Prostate gland (tissue), 2 donors: ENCODE measurements at places on chromosomes 13 and 19.

DNA sequence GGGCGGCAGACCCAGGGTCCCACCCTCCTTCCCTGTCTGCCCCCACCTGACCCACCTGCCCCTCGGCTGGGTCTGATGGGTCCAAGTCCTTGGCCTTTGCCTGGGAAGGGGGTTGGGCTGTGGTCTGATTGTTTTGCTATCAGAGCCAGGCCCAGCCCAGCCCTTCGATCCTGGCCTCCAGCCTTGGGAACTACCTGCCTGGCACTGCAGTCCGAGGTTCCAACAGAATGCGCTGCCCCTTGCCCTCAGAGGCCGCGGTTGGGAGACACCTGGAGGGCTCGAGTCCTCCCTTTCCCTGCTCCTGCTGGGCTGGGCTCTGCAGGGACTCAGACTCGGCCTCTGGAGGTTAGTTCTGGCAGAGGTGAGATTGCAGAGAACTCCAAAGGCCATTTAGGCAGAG is 1.6 kb downstream of the CCL25 start:
- no peaks in the 10 kb centered on the region for H3K4me1 ChIP-seq
- H3K27ac ChIP-seq = no peak overlapping the region
- H3K27me3 ChIP-seq = no peaks in the 10 kb centered on the region
- no peaks in the 10 kb centered on the region for H3K36me3 ChIP-seq

- H3K4me3 ChIP-seq = no peak overlapping the region
- H3K27me3 ChIP-seq = no peaks in the 10 kb centered on the region
- H3K4me1 ChIP-seq = no peaks in the 10 kb centered on the region
- no peaks in the 10 kb centered on the region for H3K36me3 ChIP-seq
- DNase-seq = no peak
Observed at GRCh38 chr13:99542788-99543406, 41.6 kb downstream of the TM9SF2 start.

GRCh38 chr19:927351-927779 is 1.5 kb downstream of the ARID3A start:
- H3K27ac ChIP-seq = peak overlapping the region; percentile 87
- H3K4me1 ChIP-seq = peaks cover 3% of the 10 kb centered on the region
- DNase-seq = no peak
- H3K4me3 ChIP-seq = peak overlapping the region; percentile 87
- H3K27me3 ChIP-seq = no peaks in the 10 kb centered on the region
- H3K36me3 ChIP-seq = no peaks in the 10 kb centered on the region

- DNase-seq = no peak
- H3K36me3 ChIP-seq = no peaks in the 10 kb centered on the region
- H3K27me3 ChIP-seq = no peaks in the 10 kb centered on the region
- no peak overlapping the region for H3K27ac ChIP-seq
Observed at GRCh38 chr19:46450737-46451136, 20.6 kb downstream of the PNMA8A start.

GRCh38 chr13:68428292-68428691 is 1198.2 kb upstream of the PCDH9 start:
- H3K27me3 ChIP-seq = no peaks in the 10 kb centered on the region
- DNase-seq = no peak
- no peak overlapping the region for H3K27ac ChIP-seq
- H3K4me3 ChIP-seq = no peak overlapping the region
- no peaks in the 10 kb centered on the region for H3K36me3 ChIP-seq

DNA sequence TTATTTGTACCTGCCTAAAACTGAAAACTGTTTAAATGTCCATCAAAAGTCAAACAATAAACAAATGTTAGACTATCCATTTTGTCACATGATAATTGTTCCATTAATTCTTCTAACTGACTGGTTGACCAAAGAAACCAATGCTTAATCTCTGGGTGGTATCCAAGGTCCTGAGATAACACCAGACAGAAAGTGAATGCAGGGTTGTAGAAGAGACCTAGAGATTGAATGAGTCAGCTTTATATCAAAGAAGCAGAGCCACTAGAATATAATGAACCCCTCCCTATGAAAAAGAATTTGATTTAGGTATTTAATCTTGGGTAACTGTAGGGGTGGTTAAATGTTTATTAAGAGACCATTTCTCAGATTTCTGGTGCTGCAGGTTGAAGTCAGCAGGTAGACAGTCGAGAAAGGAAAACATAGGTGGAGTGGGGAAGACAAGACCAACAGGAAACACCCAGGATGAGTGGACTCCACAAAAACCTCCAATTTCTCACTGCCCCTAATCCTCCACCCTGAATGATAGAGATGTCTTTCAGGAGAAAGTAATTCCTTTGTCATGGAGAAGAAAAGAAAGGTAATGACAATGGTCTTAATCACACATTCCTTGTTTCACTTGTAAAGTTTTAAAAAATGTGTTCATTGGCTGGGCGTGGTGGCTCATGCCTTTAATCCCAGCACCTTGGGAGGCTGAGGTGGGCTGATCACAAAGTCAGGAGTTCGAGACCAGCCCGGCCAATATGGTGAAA is 536.4 kb downstream of the IRS2 start:
- DNase-seq = no peak
- H3K36me3 ChIP-seq = no peaks in the 10 kb centered on the region
- H3K4me3 ChIP-seq = no peak overlapping the region

- H3K4me3 ChIP-seq = no peak overlapping the region
- no peaks in the 10 kb centered on the region for H3K36me3 ChIP-seq
- H3K27me3 ChIP-seq = no peaks in the 10 kb centered on the region
- no peak for DNase-seq
- H3K4me1 ChIP-seq = no peaks in the 10 kb centered on the region
- no peak overlapping the region for H3K27ac ChIP-seq
Observed at GRCh38 chr13:90246687-90247345, 1100.7 kb upstream of the MIR17HG start.

GRCh38 chr13:66301006-66301405 is 929.1 kb downstream of the PCDH9 start:
- H3K27ac ChIP-seq = no peak overlapping the region
- no peak for DNase-seq
- no peak overlapping the region for H3K4me3 ChIP-seq
- H3K4me1 ChIP-seq = no peaks in the 10 kb centered on the region
- no peaks in the 10 kb centered on the region for H3K36me3 ChIP-seq

GRCh38 chr19:4372165-4373012 is 28.0 kb downstream of the SH3GL1 start:
- H3K27ac ChIP-seq = peak overlapping the region; percentile 61
- no peak for DNase-seq
- H3K4me3 ChIP-seq = no peak overlapping the region
- no peaks in the 10 kb centered on the region for H3K36me3 ChIP-seq
- peaks cover 59% of the 10 kb centered on the region for H3K4me1 ChIP-seq
- no peaks in the 10 kb centered on the region for H3K27me3 ChIP-seq

- no peaks in the 10 kb centered on the region for H3K36me3 ChIP-seq
- no peak overlapping the region for H3K4me3 ChIP-seq
- no peaks in the 10 kb centered on the region for H3K4me1 ChIP-seq
- DNase-seq = no peak
Observed at GRCh38 chr19:10624585-10624984, 768 bp upstream of the SLC44A2 start.

- DNase-seq = no peak
- H3K27ac ChIP-seq = no peak overlapping the region
- no peaks in the 10 kb centered on the region for H3K36me3 ChIP-seq
- H3K27me3 ChIP-seq = no peaks in the 10 kb centered on the region
- no peak overlapping the region for H3K4me3 ChIP-seq
Observed at GRCh38 chr13:32471187-32471922, 43.4 kb upstream of the N4BP2L1 start.

GRCh38 chr19:23440207-23440606 is 44.9 kb upstream of the ZNF91 start:
- H3K4me3 ChIP-seq = no peak overlapping the region
- H3K36me3 ChIP-seq = no peaks in the 10 kb centered on the region
- H3K27me3 ChIP-seq = no peaks in the 10 kb centered on the region
- no peaks in the 10 kb centered on the region for H3K4me1 ChIP-seq
- H3K27ac ChIP-seq = no peak overlapping the region

DNA sequence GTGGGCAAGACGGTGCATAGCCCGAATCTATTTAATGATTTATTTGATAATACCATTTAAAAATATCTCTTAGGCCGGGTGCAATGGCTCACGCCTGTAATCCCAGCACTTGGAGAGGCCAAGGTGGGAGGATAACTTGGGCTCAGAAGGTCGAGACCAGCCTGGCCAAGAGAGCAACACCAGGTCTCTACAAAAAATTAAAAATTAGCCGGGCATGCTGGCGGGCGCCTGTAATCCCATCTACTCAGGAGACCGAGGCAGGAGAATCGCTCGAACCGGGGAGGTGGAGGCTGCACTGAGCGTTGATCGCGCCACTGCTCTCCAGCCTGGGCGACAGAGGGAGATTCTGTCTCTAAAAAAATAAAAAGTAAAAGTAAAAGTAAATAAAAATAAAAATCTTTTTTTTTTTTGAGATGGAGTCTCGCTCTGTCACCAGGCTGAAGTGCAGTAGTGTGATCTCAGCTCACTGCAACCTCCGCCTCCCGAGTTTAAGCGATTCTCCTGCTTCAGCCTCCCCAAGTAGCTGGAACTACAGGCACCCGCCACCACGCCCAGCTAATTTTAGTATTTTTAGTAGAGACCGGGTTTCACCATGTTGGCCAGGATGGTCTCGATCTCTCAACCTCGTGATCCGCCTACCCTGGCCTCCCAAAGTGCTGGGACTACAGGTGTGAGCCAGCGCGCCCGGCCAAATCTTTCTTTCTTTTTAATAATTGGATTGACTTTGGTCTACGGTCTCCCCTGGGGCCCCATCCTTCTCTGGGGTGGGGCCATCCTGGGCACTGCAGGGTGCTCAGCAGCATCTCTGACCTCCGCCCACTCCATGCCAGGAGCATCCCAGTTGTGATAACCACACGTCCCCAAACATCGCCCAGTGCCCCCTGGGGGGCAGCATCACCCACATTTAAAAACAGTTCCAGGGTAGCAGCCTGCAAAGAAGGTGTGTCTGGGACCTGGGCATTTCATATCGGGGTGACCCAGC is 90.7 kb downstream of the GNG7 start:
- no peak overlapping the region for H3K27ac ChIP-seq
- DNase-seq = no peak
- no peaks in the 10 kb centered on the region for H3K36me3 ChIP-seq
- H3K4me3 ChIP-seq = peak overlapping the region; percentile 28
- no peaks in the 10 kb centered on the region for H3K4me1 ChIP-seq

GRCh38 chr19:49645995-49646394 is 4.0 kb downstream of the SCAF1 start:
- H3K27ac ChIP-seq = no peak overlapping the region
- no peak for DNase-seq
- H3K4me1 ChIP-seq = peaks cover 13% of the 10 kb centered on the region

GRCh38 chr13:97015661-97016350 is 21.5 kb upstream of the OXGR1 start:
- H3K4me1 ChIP-seq = no peaks in the 10 kb centered on the region
- DNase-seq = no peak
- no peaks in the 10 kb centered on the region for H3K27me3 ChIP-seq
- H3K4me3 ChIP-seq = no peak overlapping the region

DNA sequence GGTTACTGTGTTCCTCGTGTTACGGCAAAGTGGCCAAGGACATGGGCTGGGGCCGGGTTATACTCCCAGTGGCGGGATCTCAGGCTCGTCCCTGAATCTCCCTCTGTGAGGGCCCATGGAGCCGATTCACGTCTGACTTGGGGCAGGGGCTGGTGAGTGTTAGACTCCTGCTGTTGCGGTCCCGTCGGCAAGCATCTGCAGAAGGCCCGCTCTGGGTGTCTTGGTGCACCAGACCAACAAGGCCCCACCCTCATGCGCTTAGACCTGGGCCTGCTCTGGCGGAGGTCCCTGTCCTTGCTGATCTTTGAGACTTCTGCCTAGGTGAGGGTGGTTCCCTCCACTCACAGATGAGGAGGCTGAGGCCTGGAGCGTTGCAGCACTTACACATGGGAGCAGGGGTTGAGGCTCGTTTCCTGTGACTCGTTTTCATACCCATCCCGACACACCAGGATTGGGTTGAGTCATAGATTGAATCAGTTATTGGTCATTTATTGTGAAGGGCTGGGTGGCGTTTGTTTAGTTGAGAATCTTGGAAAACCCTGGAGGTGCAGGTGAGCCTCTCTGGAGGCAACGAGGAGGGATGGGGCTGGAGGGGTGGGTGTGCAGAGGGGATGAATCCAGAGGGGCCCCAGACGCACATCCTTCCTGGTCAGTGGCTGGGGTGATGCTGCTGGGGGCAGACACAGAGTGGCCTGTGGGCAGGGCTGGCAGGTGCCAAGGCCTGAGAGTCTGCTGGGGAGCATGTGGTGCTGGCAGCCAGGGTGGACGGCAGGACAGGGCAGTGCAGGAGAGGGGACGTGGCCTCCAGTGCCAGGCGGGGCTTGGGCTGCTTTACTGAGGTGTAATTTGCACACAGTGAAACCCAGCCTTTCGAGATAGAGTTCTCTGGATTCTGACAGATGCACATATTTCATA is 4.6 kb downstream of the EPN1 start:
- H3K4me3 ChIP-seq = no peak overlapping the region
- H3K36me3 ChIP-seq = peaks cover 11% of the 10 kb centered on the region
- no peak for DNase-seq
- no peaks in the 10 kb centered on the region for H3K27me3 ChIP-seq
- peaks cover 12% of the 10 kb centered on the region for H3K4me1 ChIP-seq

GRCh38 chr13:44802491-44802890 is 186.8 kb downstream of the NUFIP1 start:
- H3K4me3 ChIP-seq = no peak overlapping the region
- H3K4me1 ChIP-seq = no peaks in the 10 kb centered on the region
- no peak overlapping the region for H3K27ac ChIP-seq
- DNase-seq = no peak
- H3K36me3 ChIP-seq = no peaks in the 10 kb centered on the region
- H3K27me3 ChIP-seq = no peaks in the 10 kb centered on the region

- no peak overlapping the region for H3K4me3 ChIP-seq
- H3K27me3 ChIP-seq = no peaks in the 10 kb centered on the region
- H3K27ac ChIP-seq = no peak overlapping the region
- no peaks in the 10 kb centered on the region for H3K4me1 ChIP-seq
Observed at GRCh38 chr13:25352806-25353205, 19.0 kb upstream of the ATP8A2 start.

DNA sequence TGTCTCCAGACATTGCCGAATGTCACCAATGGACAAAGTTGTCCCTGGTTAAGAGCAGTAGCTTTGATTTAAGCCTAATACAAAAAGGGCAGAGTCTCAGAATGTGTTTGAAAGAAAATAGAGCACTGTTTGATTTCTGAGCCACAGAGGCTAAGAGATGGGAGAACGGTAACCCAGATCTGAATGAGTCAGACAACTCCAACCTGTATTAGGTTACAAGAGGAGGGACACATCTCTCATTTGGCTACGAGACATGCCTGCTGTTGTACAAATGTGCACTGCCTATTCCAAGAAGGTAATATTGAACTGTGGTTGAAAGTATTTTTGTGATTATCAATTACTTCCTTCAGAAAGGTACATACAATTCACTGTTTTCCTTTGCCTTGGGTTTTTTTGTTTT is 4.9 kb upstream of the HSPH1 start:
- H3K4me1 ChIP-seq = no peaks in the 10 kb centered on the region
- DNase-seq = no peak
- no peak overlapping the region for H3K27ac ChIP-seq
- H3K27me3 ChIP-seq = no peaks in the 10 kb centered on the region
- no peak overlapping the region for H3K4me3 ChIP-seq
- no peaks in the 10 kb centered on the region for H3K36me3 ChIP-seq

GRCh38 chr13:108220041-108220440 is 1.8 kb downstream of the ABHD13 start:
- H3K4me1 ChIP-seq = peaks cover 11% of the 10 kb centered on the region
- H3K4me3 ChIP-seq = no peak overlapping the region
- no peaks in the 10 kb centered on the region for H3K27me3 ChIP-seq
- no peak for DNase-seq
- no peak overlapping the region for H3K27ac ChIP-seq
- no peaks in the 10 kb centered on the region for H3K36me3 ChIP-seq

GRCh38 chr19:10981252-10981895 is 20.5 kb downstream of the SMARCA4 start:
- H3K36me3 ChIP-seq = no peaks in the 10 kb centered on the region
- H3K4me1 ChIP-seq = no peaks in the 10 kb centered on the region
- DNase-seq = no peak
- no peak overlapping the region for H3K4me3 ChIP-seq
- H3K27me3 ChIP-seq = no peaks in the 10 kb centered on the region
